ENCODE measurements at places on chromosomes 12 and 14.
A peak's percentile ranks its signal among the peaks of the same experiment; 100 is the strongest.

DNA sequence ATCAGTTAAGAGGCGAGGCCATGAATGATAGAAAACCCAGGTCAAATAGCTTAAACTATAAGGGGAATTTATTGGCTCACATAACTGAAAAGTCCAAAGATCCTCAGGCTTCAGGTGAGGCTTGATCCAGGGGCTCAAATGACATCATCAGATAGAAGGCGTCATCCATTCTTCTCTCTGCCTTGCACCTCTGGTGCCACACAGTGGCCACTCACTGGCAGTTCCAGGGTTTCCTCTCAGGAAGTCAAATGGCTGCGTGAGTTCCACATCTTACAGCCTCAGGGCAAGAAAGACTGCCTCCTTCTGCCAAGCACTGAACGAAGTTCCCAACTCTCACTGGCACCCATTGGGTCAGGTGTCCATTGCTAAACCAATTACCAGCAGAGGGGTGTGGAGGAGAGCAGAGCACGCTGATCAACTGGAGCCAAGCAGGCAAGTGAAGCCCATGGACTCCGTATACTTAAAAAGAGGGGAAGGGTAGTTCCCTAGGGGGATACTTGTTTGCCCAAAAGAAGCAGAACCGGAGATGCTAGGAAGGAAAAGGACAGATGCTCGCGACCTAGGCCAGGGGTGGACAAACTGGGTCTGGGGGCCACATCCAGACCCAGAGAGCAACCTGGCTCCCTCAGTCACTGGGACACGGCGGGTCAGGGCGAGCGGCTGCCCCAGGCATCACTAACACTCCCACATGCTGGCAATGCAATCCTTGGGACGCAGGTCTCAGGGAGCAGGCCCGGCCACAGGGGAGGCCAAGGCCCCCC is 69.3 kb downstream of the SERPINA3 start:
- DNase-seq: no peak

DNA sequence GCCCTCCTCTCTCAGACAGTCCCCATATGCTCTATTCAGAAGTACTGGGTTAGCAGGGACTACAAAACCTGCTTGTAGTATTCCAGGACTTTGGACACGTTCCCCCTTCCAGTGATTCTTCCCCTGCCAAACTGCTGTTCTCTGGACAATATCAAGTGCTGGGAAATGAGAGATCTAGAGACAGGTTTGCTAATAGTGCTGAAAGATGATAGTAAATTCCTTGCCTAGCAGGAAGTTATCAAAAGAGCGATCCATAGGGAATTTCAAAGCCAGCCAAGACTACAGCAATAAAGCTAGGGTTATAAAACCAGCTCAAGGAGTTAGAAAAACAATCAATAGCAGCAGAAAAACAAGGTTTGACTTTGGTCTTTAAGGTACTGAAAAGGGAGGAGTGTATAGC is 15.2 kb downstream of the SLC7A8 start:
- DNase-seq: no peak

DNA sequence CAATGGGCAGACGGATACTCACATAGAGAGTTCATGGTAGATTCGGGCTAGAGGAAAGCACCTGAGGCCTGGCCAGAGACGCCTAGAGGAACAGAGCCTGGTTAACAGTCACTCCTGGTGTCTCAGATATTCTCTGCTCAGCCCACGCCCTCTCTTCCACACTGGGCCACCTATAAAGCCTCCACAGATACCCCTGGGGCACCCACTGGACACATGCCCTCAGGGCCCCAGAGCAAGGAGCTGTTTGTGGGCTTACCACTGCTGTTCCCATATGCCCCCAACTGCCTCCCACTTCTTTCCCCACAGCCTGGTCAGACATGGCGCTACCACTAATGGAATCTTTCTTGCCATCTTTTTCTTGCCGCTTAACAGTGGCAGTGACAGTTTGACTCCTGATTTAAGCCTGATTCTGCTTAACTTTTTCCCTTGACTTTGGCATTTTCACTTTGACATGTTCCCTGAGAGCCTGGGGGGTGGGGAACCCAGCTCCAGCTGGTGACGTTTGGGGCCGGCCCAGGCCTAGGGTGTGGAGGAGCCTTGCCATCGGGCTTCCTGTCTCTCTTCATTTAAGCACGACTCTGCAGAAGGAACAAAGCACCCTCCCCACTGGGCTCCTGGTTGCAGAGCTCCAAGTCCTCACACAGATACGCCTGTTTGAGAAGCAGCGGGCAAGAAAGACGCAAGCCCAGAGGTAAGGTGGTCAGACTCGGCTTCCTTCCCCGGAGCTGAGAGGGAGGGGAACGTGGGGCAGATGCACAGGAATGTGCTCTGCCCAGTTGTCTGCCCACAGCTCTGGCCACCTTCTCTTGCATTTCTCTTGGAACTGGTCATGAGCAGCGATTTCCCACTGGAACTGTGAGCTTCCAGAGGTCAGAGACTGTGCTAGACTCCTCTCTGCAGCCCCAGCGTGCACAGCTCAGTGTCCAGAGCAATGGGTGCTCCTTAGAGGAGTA is at the start of gene CD4:
CD4 (plus strand) TSS at position 557 of the 953 bp plus-strand sequence. CDS start 10,611 bp downstream, outside the sequence.
- DNase-seq: peak; percentile 18

GRCh38 chr12:116878567-116879508 is 2.4 kb downstream of the HRK start:
- no peak for DNase-seq

DNA sequence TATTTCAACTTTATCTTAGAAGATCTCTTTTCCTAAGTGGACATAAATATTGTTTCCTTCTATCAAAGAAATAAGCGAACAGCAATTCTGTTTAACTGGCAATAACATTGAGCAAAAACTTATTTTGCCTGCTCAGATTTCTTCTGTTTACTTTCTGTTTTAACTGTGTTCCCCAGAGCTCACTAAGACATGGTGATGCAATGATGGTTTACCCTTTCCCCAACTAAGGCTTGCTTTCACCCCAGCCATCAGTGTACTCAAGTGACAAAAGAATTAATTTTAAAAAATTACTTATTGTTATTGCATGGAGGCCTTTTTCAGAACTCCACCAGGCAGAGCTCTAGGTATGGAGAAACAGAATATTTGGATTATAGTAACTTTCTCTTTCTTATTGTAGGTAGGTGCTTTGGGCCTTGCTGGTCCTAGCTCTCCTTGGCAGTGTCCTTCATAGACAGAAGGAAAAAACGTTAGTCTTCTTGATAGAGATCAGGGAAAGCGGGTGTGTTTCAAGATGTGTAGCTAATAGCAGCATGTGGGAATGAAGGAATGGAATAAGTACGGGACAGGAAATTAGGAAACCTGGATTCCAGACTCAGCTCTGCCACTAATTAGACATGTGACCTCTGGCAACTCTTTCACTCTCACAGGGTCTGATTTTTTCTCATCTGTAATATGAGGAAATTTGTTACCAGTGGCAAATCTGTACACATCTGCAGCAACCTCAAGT is 14.6 kb upstream of the DDHD1 start:
- no peak for DNase-seq

GRCh38 chr12:115325858-115326257 is 641.9 kb upstream of the TBX3 start:
- no peak for DNase-seq

GRCh38 chr12:237026-237815 is 23.3 kb upstream of the SLC6A12 start:
- DNase-seq: no peak

GRCh38 chr14:96341323-96341722 is 21.8 kb downstream of the ATG2B start:
- no peak for DNase-seq

- no peak for DNase-seq
Observed at GRCh38 chr12:124881123-124881522, 17.5 kb upstream of the SCARB1 start.

GRCh38 chr12:94248582-94248981 is 100.2 kb downstream of the PLXNC1 start:
- no peak for DNase-seq

All from caudate nucleus (tissue), 63 donors.